CD8-positive, alpha-beta memory T cell (primary cell): ENCODE measurements at places on chromosomes 6 and 20. TPM values are rescaled to one million over a fixed set of nuclear protein-coding genes. Genes with fewer than 3 reads are reported as not detected.

GRCh38 chr6:45445749-45446549 lies 68.2 kb upstream of the SUPT3H start:
- no peak for DNase-seq

- no peak for DNase-seq
Measured at GRCh38 chr6:114194362-114195026, 148.3 kb downstream of the HS3ST5 start.

The SNAI1 gene
- 0.49 TPM for total RNA-seq

DNA sequence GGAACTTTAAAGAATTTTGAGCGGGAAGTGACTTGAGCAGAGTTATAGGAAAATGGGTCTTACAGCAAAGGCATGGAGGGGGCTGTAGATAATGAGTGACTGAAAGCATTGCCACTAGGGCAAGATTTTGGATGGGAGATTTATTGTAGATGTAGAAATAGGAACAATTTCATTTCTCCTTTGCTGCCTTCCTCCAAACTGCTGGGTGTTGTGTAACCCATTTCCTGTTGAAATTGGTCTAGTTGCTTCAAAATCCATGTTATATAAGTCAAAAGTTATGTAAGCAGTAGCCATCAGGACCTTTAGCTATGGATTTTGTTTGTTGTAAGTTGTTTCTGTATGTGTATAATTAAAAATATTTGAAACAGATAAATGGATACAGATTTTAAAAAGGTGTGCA lies 11.1 kb downstream of the YWHAB start:
- DNase-seq, result no peak

- DNase-seq, result no peak
Measured at GRCh38 chr6:169700296-169700695, 1.5 kb downstream of the WDR27 start.

The C6orf136 gene
- total RNA-seq, result 35.9 TPM

GRCh38 chr6:112172540-112172939 lies 81.8 kb downstream of the LAMA4 start:
- DNase-seq, result no peak

The PTPRK gene
- 21.3 TPM for total RNA-seq
